ENCODE measurements at places on chromosomes 7 and 10. TPM values are rescaled to one million over a fixed set of nuclear protein-coding genes. Genes with fewer than 3 reads are reported as not detected.

The TSC22D4 gene
- 159 TPM for total RNA-seq

The GPR26 gene
- total RNA-seq, result not detected

The TDRD1 gene
- 0.20 TPM for total RNA-seq

The SUN3 gene
- not detected for total RNA-seq

The CYP2E1 gene
- total RNA-seq, result 0.65 TPM

The FAM131B gene
- total RNA-seq, result 2.3 TPM

DNA sequence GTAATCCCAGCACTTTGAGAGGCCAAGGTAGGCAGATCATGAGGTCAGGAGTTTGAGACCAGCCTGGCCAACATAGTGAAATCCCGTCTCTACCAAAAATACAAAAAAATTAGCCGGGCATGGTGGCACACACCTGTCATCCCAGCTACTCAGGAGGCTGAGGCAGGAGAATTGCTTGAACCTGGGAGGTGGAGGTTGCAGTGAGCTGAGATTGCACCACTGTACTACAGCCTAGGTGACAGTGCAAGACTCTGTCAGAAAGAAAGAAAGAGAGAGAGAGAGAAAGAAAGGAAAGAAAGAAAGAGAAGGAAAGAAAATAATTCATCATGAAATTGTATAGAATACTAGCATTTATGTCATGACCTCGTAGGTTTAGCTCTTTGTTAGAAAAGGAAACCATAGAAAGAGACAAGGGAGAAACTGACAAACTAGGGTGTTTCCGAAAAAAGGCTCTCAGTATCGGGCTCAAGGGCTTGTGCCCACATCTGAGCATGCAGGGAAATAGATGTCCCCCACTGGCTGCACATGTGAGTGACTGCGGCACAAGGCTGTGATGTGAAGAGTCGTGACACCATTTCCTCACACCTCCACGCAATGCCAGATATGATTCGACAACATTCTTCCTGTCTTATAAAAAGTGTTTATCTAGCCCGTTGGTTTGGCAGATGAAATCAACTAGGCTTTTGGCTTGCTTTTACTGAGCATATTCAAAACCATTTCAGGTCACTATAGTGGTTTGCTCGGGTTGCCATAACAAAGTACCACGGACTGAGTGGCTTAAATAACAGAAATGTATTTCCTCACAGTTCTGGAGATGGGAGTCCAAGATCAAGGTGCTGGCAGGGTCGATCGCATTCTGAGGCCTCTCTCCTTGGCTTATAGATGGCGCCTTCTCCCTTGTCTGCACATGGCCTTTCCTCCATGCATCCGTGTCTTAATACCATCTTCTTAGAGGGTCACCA is 2.0 kb downstream of the SRGN start:
- DNase-seq, result peak; percentile 59
- H3K36me3 ChIP-seq, result peaks cover 10% of the 10 kb centered on the region
- H3K4me1 ChIP-seq, result peaks cover 58% of the 10 kb centered on the region
- peak overlapping the region; percentile 86 for H3K4me3 ChIP-seq

- peaks cover 1% of the 10 kb centered on the region for H3K36me3 ChIP-seq
- peak overlapping the region; percentile 92 for H3K27ac ChIP-seq
- H3K27me3 ChIP-seq, result peaks cover 6% of the 10 kb centered on the region
- H3K4me3 ChIP-seq, result peak overlapping the region; percentile 36
- peak; percentile 72 for DNase-seq
- peaks cover 25% of the 10 kb centered on the region for H3K4me1 ChIP-seq
Observed at GRCh38 chr10:77873536-77874380, 52.8 kb downstream of the DLG5 start.

DNA sequence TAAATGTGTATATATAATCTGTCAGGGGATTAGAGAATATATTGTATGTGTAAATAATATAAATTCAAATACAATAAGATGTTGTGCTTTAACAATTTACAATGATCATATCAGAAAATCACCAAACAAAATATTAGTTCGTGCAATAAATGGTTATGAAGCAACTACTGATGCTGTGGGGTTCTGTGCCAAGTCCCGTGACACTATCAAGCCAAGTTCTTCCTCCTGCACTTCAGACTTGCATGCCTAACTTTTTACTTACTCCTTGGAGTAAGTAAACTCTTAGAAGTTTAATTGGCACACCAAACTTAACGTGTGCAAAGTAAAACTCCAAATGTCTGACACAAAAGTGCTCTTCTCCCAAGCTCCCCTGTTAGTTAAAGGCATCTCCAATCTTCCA is 26.5 kb upstream of the TMEM254 start:
- no peaks in the 10 kb centered on the region for H3K36me3 ChIP-seq
- no peak for DNase-seq
- H3K27me3 ChIP-seq, result no peaks in the 10 kb centered on the region
- no peak overlapping the region for H3K27ac ChIP-seq
- no peak overlapping the region for H3K4me3 ChIP-seq
- no peaks in the 10 kb centered on the region for H3K4me1 ChIP-seq

GRCh38 chr7:167090-167855 is 25.1 kb upstream of the FAM20C start:
- H3K36me3 ChIP-seq, result no peaks in the 10 kb centered on the region
- H3K27ac ChIP-seq, result no peak overlapping the region
- H3K4me1 ChIP-seq, result peaks cover 1% of the 10 kb centered on the region
- no peak overlapping the region for H3K4me3 ChIP-seq

- H3K4me3 ChIP-seq, result no peak overlapping the region
- H3K36me3 ChIP-seq, result no peaks in the 10 kb centered on the region
- no peaks in the 10 kb centered on the region for H3K4me1 ChIP-seq
- peaks cover 10% of the 10 kb centered on the region for H3K27me3 ChIP-seq
Observed at GRCh38 chr10:86282664-86283465, 83.7 kb downstream of the GRID1 start.

DNA sequence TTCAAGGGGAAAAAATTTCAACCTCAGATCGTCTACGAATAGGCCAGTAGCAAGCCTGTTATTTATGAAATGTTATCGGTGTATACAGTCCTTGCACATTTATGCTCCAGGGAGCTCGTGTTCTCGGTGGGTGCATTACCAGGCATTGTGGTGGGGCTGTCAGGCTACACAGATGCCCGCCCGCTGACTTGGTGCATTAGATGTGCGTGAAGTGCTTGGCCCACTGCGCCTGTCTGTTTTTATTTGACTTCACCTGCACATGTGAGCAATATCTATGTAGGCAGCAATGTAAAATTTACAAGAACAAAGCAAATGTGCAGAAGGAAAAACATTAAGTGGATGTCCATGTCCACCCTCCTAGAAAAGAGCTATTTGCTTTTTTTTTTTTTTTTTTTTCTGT is 2.8 kb downstream of the FOXK1 start:
- peaks cover 4% of the 10 kb centered on the region for H3K36me3 ChIP-seq
- peak overlapping the region; percentile 91 for H3K4me3 ChIP-seq
- H3K4me1 ChIP-seq, result peaks cover 22% of the 10 kb centered on the region
- no peaks in the 10 kb centered on the region for H3K27me3 ChIP-seq
- H3K27ac ChIP-seq, result peak overlapping the region; percentile 94

DNA sequence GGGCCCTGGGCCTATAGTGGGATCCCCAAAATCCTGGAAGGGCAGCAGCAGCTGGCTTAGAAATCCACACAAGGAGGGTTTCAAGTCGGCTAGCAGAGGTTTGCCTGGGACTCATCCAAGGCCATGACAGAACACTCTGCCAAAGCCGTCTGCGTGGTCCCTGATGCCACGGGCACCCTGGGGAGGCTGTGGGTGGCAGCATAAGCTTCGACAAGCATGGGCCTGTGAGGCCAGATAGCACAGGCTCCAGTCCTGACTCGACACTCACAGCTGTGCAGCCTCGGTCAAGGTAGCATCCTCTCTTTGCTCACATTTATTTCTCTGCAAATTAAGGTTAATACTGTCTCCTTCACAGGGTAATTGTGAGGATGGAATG is 138.3 kb downstream of the JCAD start:
- H3K4me1 ChIP-seq, result peaks cover 2% of the 10 kb centered on the region
- no peak overlapping the region for H3K27ac ChIP-seq
- no peak overlapping the region for H3K4me3 ChIP-seq

All from activated naive CD8-positive, alpha-beta T cell treated with anti-CD3 and anti-CD28 coated beads, Interleukin-2, amount 10 ng/mL, durations not matched to agents 7 days and 5 days (primary cell).